ENCODE measurements at places on chromosomes 16 and 17.

GRCh38 chr16:27431773-27432532 lies 30.0 kb downstream of the IL21R start:
- DNase-seq = no peak

DNA sequence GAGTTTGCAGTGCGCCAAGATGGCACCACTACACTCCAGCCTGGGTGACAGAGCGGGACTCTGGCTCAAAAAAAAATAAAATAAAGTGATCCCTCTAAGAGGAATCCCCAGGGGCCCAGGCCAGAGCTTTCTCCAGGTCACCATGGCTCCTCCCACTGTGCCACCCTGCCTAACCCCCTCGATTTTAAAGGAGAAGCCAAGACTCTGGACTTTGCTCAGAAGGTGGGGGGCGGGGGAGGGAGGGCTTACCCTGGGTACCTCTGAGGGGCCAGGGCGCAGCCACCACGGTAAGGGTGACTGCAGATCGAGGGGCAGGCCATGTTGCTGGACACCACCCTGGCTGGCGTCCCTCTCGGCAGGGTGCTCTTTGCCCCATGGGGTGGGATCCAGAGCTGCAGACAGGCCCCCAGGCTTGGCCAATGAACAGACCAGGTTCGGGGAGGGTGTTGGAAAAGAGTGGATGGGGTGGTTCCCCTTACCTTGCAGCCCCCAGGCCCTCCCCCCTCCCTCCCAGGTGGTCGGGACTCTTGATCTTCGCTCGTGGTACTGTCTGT lies 455 bp upstream of the GRB7 start:
- no peak for DNase-seq

DNA sequence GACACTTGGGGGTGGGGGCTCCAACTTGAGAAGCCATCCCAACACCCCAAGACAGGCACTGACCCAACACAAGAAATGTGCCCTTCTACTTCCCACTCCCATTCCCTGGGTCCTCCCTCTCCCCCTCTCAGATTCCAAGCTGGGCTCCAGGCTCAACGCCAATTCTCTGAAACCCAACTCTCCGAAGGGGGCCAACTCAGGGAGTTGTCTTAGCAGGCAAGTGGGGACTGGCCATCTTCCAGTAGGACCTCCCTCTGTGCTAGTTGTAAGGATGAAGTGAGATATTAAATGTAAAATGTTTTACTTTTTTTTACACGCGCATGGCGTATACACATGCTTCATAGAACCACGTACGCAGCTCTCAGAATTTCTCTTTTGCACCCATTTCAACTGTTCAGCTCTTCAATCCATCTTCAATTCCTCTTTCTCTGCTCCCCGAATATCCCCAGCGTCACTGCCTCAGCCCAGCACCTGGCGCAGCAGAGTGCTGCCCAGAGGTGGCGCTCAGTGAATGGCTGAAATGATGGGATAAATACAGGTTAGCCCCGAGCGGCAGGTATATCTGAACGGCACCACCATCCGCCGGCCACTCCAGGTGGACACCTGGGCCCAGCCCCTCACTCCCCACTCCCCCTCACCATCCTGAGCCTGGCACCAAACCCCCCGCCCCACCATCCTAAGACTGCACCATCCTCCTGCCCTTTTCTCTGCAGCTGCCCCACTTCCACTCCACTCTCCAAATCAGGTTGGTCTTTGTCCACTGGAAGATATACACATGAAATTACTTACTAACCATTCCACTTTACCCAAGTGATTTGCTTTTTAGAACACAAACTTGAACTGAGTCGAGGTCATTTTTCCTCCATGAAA lies 43.9 kb upstream of the TNRC6C start:
- no peak for DNase-seq

DNA sequence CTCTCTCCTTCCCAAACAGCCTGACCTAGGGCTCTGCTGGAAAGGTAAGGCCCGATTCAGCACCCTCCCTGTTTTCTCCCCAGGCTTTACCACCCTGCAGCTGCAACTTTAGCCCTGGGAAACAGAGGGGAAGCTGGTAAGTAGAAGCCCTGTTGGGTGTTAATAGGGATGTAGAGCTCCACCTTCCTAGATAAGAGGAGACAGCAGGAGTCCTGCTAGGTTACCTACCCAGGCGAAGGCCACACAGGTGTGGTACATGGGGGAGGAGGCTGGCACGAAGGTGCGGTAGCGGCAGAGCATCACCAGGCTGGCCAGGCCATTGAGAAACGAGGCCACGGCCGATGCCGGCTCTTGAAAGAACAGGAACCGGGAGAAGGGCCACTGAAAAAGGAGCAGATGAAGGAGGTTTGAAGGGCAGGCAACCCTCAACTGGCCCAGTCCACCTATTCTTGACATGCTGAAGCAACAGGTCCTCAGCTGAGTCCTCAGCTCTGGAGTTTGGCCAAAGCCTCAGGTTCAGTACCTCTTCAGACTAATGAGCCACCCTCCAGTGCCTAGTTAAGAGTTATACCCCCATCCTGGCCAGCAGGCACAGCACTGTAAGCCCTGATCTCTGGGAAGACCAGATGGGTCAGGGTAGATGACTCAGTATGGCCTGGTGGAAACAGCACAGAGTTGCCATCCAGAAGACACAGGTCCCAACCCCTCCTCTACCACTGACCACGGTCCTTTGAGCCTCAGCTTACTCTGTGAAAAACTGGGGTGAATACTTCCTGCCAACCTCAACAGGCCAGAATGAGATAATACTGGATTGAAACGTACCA lies 3.3 kb downstream of the PGAP3 start:
- DNase-seq = no peak

- no peak for DNase-seq
These were observed 18.6 kb downstream of the AP2B1 start for GRCh38 chr17:35605678-35606077.

GRCh38 chr17:56723421-56723820 lies 110.3 kb downstream of the C17orf67 start:
- DNase-seq = no peak

GRCh38 chr16:57537194-57537505 lies 779 bp upstream of the CCDC102A start:
- no peak for DNase-seq

- DNase-seq = no peak
These were observed 9.1 kb downstream of the WSCD1 start for GRCh38 chr17:6079155-6079888.

- DNase-seq = no peak
These were observed 246.4 kb downstream of the PRKCA start for GRCh38 chr17:66548659-66549310.

GRCh38 chr16:80166082-80166481 lies 374.7 kb upstream of the DYNLRB2 start:
- DNase-seq = no peak
